ENCODE measurements at places on chromosomes 7 and 10.

DNA sequence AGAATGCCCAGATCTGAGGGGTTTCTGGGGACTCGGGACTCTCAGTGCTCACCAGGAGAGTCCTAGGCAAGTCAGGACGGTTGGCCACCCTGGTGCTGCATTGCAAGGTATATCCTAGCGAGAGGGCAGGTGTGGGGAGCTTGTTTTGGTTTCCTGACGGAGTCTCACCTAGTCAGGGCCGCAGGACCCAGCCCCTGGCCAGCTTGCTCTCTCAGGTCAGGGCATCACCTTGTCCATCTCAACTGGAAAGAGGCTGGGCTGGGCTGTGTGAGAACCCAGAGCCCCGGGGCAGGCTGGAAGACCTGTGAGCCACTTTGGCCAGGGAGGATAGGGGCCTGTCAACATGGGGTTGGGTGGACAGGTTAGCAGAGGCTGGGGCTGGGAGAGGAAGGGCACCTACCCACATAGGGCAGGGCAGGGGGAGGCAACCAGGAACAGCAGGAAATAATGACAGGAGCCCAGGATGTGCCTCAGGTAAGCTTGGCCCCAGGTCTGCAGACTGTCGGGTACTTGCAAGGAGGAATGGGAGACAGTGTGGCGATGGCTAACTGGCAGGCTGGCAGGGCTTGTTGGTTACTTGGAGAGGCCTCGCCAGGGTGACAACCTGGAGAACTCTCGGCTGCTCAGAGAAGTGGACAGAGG lies 31.5 kb downstream of the DNAJB12 start:
- H3K4me1 ChIP-seq: peaks cover 55% of the 10 kb centered on the region
- peaks cover 24% of the 10 kb centered on the region for H3K36me3 ChIP-seq
- no peak overlapping the region for H3K4me3 ChIP-seq
- no peak for DNase-seq

GRCh38 chr7:108525327-108525984 lies 479 bp downstream of the PNPLA8 start:
- H3K27ac ChIP-seq: peak overlapping the region; percentile 97
- H3K27me3 ChIP-seq: no peaks in the 10 kb centered on the region
- peak overlapping the region; percentile 93 for H3K4me3 ChIP-seq
- no peak for DNase-seq

DNA sequence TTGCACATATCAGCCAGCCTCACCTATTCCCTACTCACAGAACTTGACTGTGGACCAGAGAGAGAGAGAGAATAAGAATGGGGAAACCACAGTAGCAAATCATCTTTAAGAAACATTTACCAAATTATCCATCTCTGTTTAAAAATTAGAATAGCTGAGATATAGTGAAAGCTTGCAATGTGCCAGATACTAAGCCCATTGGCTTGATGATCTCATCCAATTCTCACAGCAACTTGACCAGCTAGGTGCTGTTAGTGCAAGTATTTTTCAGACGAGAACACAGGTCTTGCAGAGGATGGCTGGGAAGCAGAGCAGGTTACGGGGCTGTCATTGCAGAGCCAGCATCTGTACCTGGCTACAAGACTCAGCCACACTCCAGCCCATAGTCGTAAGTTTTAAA lies 50.9 kb downstream of the KLF6 start:
- no peaks in the 10 kb centered on the region for H3K27me3 ChIP-seq
- H3K4me1 ChIP-seq: peaks cover 4% of the 10 kb centered on the region
- no peak overlapping the region for H3K4me3 ChIP-seq
- H3K27ac ChIP-seq: no peak overlapping the region
- no peak for DNase-seq
- no peaks in the 10 kb centered on the region for H3K36me3 ChIP-seq

DNA sequence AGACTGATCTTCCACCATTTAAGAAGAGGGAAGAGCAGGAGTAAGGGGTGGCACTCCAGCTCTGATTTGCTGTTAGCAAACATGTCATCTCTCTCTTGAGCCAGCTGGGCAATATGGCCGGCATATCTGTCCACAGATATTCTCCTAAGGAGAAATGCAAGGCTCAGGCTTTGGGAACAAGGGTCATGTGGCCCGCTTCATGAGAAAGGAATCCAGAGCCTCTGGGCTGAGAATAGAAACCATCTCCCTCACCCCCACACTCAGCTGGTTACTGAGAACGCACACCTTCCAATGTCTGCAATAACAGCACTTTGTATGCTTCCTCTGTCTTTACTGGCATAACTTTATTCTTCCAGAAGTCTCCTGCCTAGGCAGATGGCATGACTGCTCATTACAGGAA lies 171.2 kb downstream of the ELMO1 start:
- no peaks in the 10 kb centered on the region for H3K27me3 ChIP-seq
- no peak overlapping the region for H3K27ac ChIP-seq
- peaks cover 7% of the 10 kb centered on the region for H3K36me3 ChIP-seq
- H3K4me1 ChIP-seq: peaks cover 43% of the 10 kb centered on the region
- H3K4me3 ChIP-seq: no peak overlapping the region
- no peak for DNase-seq

GRCh38 chr10:43372765-43373361 lies 1.4 kb downstream of the FXYD4 start:
- peaks cover 2% of the 10 kb centered on the region for H3K36me3 ChIP-seq
- peaks cover 13% of the 10 kb centered on the region for H3K4me1 ChIP-seq
- no peak overlapping the region for H3K4me3 ChIP-seq
- no peaks in the 10 kb centered on the region for H3K27me3 ChIP-seq
- DNase-seq: no peak

DNA sequence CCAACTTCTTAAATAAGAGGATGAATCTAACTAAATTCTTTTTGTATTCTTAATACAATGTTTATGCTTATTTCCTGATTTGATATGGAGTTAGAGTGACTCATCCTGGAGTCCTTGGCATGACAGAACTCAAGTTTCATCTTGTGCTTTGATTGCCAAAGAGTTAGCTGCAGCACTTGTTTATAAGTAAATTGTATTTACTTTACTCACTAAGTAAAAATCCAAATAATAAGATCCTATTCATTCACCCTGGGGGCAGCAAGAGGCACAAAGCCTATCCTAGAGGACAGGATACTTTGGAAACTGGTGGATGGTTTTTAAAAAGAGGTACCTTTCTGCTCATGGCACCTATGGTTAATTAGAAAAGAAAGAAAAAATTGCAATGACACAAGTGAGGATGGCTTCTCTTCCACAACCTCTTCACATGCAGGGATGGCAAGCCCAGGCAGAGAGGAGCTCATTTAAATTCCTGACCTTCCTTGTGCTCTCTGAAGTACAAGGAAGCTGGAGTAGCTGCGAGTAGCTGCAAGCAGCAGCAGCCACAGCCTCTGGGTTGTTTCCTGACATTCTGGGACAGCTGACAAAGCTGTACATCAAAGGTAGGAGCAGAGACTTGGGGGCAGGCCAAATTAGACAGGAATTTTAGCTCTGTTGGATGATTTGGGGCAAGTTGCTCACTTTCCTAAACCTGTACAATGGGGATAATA lies 28.5 kb upstream of the CROT start:
- H3K4me3 ChIP-seq: peak overlapping the region; percentile 11
- no peaks in the 10 kb centered on the region for H3K36me3 ChIP-seq
- no peak for DNase-seq
- no peaks in the 10 kb centered on the region for H3K27me3 ChIP-seq
- H3K4me1 ChIP-seq: peaks cover 20% of the 10 kb centered on the region

DNA sequence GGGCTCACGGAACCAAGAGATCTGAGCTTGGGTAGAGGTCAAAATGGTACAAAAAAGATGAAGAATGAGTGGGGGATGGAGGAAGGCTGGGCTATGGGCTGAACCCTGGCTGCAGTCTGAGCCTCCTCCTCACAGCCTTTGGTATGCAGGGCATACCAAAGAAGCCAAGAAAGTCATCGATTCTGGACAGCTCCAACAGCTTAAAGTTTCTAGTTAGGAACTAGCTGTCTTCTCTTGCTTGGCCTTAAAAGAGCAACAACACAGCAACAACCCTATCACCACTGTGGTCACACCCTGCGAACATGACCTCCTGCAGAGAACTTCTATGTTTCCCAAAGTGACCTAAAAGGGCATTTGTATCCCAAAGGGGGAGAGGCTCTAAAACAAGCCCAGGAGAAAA lies 126.1 kb upstream of the EFCAB10 start:
- peak overlapping the region; percentile 4 for H3K27ac ChIP-seq
- H3K27me3 ChIP-seq: no peaks in the 10 kb centered on the region
- peaks cover 13% of the 10 kb centered on the region for H3K4me1 ChIP-seq
- H3K4me3 ChIP-seq: peak overlapping the region; percentile 33
- H3K36me3 ChIP-seq: peaks cover 6% of the 10 kb centered on the region
